ENCODE measurements at places on chromosomes 4 and X.

GRCh38 chr4:7868892-7869471 is 70.7 kb downstream of the AFAP1 start:
- DNase-seq, result no peak

- no peak for DNase-seq
Measured at GRCh38 chr4:7232061-7232650, 39.8 kb downstream of the SORCS2 start.

- no peak for DNase-seq
Measured at GRCh38 chr4:109944591-109944990, 31.9 kb downstream of the EGF start.

- no peak for DNase-seq
Measured at GRCh38 chrX:67353651-67354370, 190.0 kb upstream of the AR start.

DNA sequence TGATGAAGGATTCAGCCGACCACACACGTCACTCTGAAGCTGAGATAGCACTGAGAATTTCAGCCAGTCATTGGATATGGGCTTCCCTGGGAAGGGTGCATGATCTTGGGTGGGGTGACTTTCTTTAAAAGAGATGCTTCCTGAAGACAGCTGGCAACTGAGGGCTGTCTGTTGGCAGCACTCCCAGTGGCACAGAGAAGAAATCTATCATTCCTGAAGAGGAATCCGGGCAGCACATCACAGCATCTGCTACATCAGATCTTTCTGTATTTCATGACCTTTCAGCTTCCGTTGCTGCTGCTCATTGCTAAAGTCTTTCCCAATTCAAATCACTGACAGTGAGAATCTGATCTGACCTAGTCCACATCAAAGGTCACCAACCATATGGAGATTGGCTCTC is 193.8 kb upstream of the RBPJ start:
- no peak for DNase-seq

DNA sequence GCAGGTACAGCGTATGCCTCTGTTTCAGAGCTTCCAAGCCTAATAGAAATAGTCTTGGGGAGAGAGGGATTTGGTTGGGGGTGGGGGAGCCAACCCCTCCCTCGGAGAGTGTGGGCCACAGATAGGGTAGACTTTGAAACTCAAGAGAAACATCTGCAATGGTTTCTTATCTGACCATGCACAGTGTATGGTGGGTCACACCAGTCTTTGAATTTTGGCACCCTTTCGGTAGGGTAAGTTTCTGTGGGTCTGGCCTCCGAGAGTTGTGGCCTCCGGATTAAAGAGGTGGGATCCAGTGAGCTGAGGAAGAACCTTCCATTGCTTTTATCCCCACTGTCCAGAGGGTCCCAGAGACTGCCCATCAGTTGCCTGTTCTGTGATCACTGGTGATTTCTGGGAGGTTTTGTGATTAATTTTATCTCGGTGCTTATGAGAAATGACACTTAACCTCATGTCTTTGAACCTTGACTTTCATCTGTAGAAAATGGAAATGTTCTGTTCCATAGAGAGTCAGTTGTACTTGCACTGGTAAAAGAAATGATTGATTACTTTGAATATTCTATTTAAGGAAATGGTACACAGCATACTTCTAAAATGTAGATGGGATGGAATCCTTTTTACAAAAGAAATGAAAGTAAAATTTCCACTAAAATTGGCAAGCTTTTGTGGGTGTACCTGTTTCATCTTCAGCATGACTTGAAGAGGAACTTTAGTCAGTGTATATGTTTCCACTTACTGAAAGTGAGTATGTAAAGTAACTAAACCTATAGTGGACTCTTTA is 62.7 kb downstream of the TMEM131L start:
- no peak for DNase-seq

DNA sequence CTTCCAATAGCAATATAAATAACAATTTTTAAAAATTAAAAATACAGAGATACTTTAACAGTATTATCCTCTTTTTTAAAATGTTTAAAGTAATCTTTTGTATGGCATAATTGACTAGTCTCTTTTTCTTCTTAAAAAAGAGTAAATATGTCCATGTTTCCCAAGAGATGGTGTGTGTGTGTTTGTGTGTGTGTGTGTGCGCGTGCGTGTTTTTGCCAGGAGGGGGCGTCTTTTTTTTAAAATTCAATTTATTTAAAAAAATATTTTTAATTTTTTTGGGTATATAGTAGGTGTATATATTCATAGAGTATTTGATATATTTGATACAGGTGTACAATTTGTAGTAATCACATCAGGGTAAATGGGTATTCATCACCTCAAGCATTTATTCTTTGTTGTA is 1073.7 kb downstream of the PCDH7 start:
- DNase-seq, result no peak

DNA sequence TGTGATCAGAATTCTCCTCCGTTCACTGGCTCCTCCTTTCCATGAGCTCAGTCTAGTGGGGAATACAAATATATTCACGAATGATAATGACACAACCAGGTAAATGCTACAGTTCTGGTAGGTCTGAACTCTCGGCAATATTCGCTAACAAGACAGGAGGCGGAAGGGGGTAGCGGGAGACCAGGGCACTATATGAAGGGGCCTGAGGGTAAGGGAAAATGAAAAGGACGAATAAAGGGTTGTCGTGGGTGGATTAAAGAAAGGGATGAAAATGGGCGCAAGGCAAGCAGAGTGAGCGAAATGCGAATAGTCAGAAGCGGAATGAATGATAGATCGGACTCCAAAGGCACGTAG is 743 bp downstream of the NKAP start:
- no peak for DNase-seq

DNA sequence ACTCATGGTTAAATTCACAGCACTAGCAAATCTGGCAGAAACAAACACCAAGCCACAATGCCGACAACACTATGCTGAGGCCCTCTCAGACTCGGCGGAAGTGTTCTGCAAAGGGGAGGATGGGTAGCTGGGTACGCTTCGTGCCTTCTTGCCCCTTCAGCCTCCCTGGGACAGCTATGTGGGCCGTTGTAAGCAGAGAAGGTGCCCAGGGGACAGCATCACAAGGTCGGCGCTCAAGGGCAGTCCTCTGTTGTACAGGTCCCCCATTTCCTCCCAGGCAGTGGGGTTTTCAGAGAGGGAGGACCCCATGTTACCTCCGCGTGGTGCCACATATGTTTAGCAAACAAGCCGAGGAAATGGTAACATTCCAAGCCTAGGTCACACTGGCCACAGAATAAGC is 173.6 kb downstream of the AFAP1 start:
- no peak for DNase-seq

DNA sequence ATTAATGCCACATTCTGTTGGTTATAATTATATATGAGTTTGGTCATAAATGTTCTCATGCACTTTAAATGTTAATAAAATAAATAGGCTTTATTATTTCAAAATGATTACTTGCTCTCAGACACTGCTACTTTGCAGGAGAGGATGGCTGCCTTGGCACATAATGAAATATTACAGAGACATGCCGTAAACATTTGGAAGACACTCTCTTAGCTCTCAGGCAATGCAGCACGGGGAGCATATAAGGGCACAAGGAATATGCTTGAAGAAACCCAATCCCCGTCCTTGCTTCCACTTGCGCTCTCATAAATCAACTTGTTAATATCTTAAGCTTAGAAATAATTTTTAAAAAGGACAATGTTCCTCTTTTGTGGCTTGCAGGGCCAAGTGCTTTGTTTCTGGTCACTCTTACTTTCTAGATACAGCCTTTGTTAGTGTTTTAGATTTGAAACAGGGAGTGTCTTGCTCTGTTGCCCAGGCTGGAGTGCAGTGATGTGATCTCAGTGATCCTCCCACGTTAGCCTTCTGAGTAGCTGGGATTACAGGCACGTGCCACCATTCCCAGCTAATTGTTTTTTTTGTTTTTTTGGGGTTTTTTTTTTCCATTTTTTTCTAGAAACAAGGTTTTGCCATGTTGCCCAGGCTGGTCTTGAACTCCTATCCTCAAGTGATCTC is 445.0 kb downstream of the SPRY1 start:
- no peak for DNase-seq

DNA sequence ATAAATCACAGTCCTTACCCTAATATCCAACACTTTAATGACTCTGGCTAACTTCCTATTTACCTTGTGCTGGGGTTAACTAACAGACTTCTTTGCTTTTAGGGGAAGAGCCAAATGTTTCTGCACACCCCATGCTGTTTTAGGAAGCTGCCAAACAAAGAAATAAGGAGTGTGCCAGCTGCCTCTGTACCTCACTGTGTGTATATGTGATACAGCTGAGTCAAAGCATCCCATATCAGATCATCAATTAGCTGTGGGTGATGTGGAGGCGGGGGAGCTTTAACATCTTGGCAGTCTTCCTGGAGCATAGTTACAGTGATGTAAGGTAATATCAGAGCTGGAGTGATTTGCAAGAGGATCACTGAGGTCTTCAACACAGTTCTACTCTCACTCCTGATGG is 95.4 kb downstream of the COL25A1 start:
- DNase-seq, result no peak

DNA sequence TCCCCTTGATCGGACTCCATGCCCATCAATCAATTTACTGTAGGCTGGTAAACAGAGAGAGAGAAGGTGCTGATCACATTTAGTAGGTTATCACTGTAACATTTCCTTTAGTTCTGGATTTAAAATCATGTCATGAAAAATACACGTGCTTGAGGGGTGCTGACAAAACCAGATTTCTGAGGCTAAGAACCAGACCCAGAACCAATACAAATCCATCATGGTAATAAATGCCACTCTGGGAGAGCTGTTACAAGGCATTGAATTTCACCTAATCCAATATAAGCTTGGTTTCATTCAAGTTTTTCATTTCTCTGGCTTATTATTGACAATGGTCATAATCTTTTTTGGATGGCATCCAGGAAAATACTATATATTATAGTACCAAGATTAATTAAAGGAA is 54.5 kb downstream of the FBXO8 start:
- DNase-seq, result no peak

- no peak for DNase-seq
Measured at GRCh38 chrX:103716962-103717361, 6.3 kb downstream of the TMEM31 start.
